ENCODE measurements at places on chromosomes 7 and 10.

DNA sequence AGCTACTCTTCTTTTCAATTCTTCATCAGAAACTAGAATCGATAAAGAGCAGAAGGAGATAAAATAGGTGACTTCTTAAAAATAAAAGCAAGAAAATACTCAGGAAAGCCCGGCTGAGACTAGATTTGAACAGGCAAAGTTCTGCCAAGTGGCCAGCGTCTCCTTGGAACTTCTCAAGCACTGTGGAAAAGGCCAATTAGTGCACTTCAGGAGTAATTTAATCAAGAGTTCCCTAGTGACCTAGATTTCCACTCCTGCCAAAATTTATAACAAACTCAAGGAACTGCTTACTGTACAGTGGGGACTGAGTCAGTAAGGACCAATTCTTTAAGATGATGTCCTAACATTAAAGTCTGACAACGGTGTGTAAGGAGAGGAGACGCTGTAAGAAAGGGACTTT lies 57.3 kb downstream of the CHCHD3 start:
- DNase-seq = no peak

DNA sequence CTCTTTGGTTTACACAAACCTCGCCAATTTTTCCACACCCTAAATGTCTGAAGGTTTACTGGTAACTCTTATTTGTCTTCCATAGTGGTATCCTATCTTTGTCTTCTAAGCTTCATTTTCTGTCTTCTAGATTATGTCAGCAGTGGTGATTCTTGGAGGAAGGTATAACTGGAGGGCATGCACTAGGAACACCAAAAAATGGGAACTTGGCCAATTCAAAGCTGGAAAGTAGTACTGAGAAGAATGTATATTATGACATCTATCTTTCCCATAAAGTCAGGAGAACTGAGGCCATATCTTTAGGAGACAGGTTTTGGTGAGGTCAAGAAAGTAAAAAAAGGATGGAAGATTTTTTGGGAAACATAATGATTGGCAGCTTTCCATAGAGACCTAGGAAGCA lies 113.3 kb downstream of the CPEB3 start:
- DNase-seq = no peak

DNA sequence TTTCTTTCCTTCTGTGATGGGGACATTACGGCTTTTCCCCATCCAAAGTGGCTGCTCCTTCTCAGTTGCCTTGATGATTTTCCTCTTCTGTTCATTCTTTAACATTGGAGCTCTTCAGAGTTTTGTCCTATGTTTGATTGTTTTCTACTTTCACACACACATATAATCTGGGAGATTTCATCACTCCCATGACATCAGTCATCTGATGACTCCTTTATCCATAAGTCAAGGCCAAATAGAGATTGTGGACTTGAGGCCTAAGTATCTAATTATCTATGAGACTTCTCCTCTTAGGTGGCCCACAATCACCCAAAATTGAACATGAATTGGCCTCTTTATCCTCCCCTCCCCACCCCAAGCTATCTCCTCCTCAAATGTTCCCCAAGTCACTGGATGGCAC lies 5.3 kb upstream of the COL1A2 start:
- no peak for DNase-seq

DNA sequence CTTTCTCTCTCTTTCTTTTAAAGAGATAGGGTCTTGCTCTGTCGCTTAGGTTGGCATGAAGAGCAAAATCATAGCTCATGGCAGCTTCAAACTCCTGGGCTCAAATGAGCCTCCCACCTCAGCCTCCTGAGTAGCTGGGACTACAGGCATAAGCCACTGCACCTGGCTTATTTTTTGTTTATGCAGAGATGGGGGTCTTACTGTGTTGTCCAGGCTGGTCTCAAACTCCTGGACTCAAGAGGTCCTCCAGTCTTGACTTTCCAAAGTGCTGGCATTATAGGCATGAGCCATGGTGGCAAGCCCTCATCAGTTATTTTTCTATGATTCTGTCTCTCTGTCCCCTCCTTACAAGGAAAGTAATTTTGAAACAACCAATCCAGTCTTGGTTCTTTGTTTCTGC lies 1.1 kb upstream of the BAG3 start:
- no peak for DNase-seq

- DNase-seq = no peak
These were observed 1196.8 kb upstream of the PHF14 start for GRCh38 chr7:9776900-9777299.

GRCh38 chr10:58963723-58964124 lies 212.7 kb upstream of the PHYHIPL start:
- no peak for DNase-seq

GRCh38 chr7:45626441-45627430 lies 52.6 kb downstream of the ADCY1 start:
- DNase-seq = no peak

GRCh38 chr7:43385856-43386255 lies 197.1 kb upstream of the STK17A start:
- DNase-seq = peak; percentile 14

DNA sequence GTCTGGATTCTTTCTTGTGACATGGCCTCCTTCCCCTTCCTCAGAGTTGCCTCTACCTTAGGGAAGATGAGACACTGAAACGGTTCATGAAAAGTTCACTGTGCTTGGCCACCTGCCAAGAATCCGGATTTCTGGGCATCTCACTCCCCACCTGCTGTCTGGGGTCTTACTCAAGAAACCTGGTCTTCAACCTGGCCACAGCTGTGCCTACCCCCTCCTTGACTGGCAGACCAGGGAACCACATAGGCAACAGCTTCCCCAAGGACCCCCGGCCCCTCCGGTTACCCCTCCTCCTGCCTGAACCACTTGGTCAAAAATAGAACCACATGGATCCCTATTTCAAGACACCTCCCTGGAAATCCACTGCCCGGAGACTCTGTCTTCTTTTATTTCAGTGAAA lies 58.7 kb upstream of the NANOS1 start:
- no peak for DNase-seq

DNA sequence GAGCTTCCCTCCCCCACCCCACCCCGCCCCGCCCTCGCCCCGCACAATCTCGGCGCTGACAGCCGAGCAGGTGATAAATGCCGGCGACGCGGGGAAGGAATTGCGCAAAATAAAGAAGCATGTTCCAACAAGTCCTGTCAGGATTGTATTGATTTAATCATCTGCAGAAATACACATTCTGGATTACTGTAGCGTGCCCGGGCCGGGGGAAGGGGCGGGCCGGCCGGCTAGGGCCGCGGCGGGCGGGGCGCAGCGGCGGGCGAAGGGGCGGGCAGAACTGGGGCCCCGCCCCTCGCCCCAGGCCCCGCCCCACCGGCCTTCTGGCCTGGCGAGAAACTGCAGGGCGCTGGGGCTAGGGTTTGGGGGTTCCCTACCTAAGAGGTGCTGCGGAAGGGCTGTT lies 88.9 kb upstream of the PAX2 start:
- DNase-seq = peak; percentile 35

GRCh38 chr10:14409247-14409646 lies 78.5 kb upstream of the FRMD4A start:
- DNase-seq = peak; percentile 55

DNA sequence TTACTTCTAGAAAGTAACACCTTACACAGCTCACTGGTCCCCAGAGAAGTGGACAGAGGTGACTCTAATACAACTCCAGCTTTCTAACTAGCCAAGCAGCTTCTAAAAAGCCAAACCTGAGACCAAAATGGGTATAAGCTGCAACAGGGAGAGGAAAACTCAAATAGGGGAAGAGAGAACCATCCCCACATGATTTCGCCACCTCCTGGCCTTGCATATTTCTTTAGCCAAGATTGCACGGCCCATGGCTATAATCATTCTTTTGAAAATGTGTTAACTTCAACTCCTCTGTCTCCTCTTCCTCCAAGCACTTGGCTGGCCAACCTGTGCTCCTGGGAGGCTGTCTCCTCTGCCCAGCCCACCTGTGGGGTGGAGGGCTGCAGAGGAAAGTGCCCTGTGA lies 28.7 kb downstream of the NUP42 start:
- DNase-seq = no peak

- no peak for DNase-seq
These were observed 946.0 kb downstream of the NRG3 start for GRCh38 chr10:82821043-82821442.

DNA sequence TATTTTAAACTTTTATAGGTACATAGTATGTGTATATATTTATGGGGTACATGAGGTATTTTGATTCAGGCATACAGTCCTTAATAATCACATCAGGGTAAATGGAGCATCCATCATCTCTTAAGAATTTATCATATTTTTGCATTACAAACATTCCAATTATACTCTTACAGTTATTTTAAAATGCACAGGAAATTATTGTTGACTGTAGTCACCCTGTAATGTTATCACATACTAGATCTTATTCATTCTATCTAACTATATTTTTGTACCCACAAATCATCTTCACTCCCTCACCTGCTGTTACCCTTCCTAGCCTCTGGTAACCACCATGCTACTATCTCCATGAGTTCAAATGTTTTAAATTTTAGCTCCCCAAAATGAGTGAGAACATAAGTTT lies 56.3 kb upstream of the FAM3C start:
- no peak for DNase-seq

- DNase-seq = no peak
These were observed 120.2 kb upstream of the STARD3NL start for GRCh38 chr7:38057829-38058228.

- no peak for DNase-seq
These were observed 109.9 kb downstream of the JCAD start for GRCh38 chr10:29949411-29950011.

GRCh38 chr7:155698633-155699032 lies 54.2 kb downstream of the RBM33 start:
- DNase-seq = no peak

DNA sequence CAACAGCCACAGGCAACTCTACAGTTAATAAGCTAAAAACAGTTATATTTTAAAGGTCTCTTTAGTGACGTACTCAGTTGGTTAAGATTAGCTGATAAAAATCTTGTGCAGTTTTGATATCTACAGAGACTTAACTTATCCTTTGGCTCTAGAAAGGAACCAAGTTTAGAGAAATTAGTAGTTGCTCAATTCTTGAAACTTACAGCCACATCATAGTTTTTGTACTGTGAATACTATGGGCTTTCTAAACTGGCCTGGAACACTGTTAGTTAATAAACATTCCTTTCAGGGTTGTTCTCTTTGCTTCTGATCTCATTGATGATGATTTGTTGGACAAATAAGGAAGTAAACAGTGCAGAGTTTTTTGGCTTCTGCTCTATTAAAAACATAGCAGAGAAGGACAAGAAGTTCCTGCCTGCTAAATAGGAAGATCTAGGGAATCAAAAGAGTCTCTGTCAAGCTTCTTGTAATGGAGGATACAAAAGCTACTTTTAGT lies 73.1 kb downstream of the MKLN1 start:
- DNase-seq = no peak

DNA sequence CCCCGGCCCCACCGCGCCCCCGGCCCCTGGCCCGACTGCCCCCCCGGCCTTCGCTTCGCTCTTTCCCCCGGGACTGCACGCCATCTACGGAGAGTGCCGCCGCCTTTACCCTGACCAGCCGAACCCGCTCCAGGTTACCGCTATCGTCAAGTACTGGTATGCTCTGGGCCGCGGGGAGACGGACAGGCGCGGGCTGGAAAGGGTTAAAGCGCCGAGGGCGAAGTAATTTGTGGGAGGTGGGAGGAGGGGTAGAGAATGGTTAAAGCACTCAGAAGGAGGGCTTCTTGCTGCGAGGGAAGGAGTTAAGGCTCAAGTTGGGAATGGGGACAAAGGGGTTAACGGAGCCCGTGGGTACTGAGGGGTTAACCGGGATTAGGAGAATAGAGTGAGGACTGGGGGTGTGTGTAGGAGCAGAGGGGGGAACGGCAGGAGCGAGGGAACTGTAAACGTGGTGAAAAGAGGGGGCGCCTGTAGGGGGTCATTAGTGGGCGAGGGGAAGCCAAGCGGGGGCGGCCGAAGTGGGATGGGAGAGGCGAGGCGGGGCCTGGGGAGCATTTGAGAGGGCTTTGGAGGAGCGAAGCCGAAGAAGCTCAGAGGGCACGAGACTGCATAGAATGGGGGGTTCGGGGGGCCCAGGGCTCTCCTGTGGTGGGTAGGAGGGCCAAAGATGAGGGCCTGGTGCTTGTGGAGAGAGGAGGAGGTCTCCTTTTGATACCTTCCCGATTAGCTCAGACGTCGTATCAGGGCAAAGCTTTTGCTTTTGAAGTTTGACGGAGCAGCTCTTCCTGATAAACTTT lies 605 bp downstream of the SUFU start:
- peak; percentile 38 for DNase-seq

DNA sequence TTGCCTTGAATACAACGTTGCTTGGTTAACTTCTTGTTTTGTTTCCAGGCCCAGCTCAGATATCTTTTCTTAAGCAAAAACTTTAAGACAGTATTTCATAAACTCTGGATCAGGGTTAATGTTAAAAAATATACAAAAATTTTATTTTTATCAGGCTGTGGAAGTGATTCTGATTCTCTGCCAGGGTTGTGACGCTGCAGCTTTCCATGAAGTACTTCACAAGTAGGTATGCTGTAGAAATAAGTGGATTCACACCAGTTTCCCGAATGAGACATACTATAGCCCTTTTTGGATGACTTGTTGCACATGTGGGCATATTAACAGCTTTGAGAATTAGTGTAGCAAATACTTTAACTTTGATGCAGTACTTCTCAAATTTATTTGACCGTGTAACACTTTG lies 70.1 kb downstream of the CDK14 start:
- DNase-seq = no peak

DNA sequence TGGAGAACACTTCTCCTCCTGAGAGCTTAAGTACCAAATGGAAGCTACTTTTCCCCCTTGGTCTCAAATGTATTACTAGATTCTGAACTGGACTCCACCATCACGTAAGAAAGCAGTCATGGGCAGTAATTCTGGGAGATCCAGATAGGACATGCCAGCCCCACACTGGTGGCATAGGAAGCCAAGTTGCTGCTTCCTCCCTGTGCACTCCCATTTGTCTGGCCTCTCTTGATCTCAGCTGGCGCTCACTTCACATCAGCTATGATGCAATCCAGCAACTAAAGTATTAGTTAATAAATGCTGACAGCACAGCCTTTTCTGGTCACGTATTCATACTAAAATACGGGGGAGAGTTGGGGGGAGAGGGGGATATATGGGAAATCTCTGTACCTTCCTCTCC lies 3.4 kb upstream of the IL6 start:
- DNase-seq = no peak

GRCh38 chr10:123380491-123381085 lies 226.4 kb downstream of the BUB3 start:
- no peak for DNase-seq

- no peak for DNase-seq
These were observed 55.3 kb downstream of the ELAPOR2 start for GRCh38 chr7:87003872-87004798.

DNA sequence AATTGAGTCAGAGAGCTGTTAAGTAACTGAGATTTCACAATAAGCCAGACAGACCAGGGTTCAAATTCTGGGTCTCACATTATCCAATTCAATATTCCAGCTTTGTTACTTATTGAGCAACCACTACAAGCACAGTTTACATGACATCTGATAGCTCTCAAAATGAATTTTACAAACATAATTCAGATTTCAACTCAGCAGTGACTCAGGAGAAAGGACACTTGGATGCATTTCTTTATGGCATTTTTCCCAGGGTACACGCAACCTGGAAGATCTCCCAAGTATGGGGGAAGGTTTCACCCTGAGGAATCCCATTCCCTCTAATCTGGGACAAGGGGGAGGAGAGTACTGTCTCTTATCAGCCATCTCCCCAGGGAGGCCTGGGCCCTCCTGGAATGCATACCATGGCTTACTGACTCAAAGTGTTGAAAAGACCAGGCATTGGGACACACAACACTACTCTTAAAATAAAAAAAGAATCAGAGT lies 102.4 kb downstream of the CFTR start:
- DNase-seq = no peak

GRCh38 chr10:110919349-110919931 lies at the start of gene SHOC2:
Gene SHOC2 (plus strand): TSS chr10:110919604. CDS start chr10:110964359, 44,755 bp downstream.
- DNase-seq = peak; percentile 97

GRCh38 chr10:43816351-43817321 lies 168.0 kb upstream of the ZNF32 start:
- DNase-seq = peak; percentile 74
